ENCODE measurements at places on chromosomes 1 and 21.

GRCh38 chr21:42117229-42117966 is 46.3 kb downstream of the UMODL1 start:
- peak; percentile 78 for DNase-seq

DNA sequence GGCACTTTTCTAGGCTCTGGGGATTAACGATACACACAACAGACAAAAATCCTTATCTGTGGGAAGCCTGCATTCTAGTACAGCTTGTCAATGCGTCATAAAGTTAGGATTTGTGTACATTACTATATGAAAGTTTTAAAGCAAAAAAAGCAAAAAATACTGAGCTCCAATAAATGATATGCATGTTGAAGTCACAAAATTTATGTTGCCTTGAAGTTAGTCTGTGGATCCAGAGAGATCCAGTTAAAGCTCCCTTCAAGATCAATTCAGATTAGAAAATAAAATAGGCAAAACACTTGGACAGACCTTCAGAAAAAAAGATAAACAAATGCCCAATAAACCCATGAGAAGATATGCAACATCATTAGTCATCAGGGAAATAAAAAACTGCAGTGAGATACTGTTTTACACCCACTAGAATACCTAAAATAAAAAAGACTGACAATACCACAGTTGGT is 33.1 kb upstream of the KCNQ4 start:
- DNase-seq = no peak

DNA sequence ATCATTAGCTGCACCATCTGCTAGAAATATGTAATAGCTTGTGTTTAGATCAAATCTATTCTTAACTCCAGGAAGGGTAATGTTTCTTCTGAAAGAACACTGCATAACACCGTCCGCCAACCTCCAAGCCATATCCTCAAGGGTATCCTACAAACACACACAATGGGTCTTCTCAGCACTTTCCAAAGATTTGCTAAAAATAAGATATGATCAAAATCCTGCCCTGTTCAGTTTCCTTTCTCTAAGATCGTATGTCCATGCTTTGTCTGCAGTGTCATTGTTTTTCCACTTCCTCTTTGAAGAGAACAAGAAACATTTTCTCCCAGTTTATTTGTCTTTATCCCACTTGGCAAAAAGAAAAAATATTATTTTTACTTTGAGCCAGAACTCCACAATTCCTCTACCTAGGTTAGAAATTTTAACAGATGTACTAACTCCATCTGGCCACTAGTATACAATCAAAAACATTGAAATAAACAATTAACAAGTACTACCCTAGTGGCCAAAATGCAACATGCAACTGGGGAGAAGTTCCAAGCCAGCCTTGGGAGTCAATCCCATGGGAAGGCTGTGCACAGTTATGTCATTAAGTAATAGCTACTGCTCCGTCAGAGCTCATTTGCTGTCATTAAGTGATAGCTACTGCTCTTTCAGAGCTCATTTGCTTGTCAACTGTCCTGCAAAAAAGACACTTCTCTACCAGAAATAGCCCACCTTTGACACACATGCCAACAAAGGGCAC is 37.8 kb downstream of the FRRS1 start:
- no peak for DNase-seq

DNA sequence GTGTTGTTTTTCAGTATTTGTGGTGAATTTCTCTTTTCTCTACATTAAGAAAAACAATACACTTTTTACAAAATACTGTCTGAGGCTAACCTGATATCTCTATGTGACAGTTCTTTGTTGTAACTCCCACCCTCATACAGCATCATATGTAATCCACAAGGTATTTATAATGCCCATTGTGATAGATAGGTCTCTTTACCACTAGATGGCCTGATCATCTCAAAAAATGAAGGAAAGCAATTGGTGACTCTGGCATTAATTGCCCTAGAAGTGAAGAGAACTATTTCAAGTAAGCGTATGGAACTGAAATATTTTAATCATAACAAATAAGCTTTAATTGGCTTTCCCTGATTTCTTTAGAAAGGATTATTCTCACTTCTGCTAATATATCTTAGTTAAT is 36.2 kb upstream of the HFM1 start:
- no peak for DNase-seq

DNA sequence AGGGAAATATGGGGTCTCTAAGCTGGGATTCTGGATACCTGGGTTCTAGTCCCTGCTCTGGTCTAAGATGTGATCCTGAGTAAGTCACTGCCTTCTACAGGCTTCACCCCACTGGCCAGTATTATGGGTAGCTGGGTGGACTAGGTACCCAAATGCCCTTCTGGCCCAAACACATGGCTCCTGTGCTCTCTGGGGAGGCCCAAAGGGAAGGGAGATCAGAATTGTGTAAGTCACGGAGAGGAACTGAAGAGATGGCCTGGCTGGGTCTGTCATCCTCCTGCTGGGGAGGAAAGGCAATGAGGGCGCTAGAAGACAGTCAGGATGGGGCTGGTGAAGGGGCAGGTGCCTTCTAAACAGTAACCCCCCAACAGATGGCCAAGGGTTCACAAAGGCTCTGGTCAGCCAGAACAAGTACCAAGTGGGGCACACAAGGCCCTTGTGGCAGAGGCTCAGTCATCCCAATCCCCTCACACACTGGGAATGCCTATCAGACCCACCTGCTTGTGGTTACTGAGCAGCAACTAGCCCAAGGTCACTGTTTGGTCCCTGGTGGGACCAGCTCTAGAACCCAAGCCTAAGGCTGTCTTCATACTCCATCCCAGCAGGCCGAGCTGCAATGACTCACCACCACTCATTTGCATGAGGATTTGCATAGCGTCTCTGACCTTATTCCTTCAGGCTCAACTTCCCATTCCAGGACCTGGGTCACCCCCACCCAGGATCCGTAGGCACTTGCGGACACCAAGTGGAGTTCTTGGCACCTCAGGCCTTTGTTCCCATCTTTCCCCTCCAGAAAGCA is 9.2 kb downstream of the MEF2D start:
- no peak for DNase-seq

- no peak for DNase-seq
Measured at GRCh38 chr1:111082421-111083203, 57.3 kb downstream of the DRAM2 start.

DNA sequence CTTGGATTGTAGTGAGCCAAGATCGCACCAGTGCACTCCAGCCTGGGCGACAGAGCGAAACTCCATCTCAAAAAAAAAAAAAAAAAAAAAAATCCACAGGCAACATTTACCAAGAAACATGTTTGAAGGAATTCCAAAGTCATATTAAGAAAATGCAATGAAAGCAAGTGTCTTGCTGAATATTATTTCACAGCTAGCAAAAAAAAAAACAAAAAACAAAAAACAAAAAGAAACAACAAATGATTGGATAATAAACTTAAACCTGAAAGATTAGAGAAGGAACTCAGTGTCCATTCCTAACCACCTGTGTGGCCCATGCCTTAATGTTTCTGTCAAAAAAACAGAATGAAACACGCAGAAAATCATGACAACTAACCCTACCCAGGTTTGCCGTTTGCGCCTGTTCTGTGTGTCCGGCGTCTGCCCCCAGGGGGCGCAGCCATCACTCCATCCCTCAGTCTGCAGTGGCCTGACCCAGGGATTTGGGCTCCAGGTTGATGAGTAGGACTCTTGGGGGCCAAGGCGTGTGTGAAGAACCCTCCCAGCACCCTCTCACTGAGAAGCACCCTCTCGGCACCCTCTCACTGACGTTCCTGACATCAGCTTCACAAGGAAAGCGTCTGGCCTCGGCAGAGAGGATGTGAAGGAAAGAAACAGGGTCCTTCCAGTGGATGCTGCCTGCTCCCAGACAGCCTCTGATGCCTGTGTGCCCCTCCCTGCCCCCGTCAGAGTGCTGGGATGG is 19.2 kb upstream of the PTTG1IP start:
- DNase-seq = peak; percentile 56

GRCh38 chr1:56550138-56550858 is 29.1 kb downstream of the PLPP3 start:
- no peak for DNase-seq

DNA sequence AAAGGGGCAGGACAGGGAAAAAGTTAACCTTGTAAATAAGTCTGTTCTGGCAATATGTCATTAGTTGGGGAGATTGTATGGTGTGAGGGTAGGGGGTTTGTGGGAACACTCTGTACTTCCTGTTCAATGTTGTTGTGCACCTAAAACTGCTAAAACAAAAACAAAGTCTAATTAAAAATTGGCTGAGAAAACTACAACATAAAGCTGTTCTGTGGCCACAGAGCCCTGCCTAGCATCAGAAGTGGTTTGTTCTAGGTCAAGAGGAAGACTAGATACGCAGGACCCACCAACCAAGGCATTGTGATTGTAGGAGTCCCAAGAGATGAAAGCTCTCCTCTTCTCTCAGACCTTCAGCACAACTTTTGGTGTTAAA is 81.0 kb upstream of the LRRC8D start:
- no peak for DNase-seq

GRCh38 chr1:97144527-97144926 is 422.9 kb downstream of the PTBP2 start:
- DNase-seq = no peak

- no peak for DNase-seq
Measured at GRCh38 chr1:86085741-86086409, 70.7 kb downstream of the COL24A1 start.

GRCh38 chr1:197798492-197798891 is 23.2 kb upstream of the DENND1B start:
- DNase-seq = no peak

DNA sequence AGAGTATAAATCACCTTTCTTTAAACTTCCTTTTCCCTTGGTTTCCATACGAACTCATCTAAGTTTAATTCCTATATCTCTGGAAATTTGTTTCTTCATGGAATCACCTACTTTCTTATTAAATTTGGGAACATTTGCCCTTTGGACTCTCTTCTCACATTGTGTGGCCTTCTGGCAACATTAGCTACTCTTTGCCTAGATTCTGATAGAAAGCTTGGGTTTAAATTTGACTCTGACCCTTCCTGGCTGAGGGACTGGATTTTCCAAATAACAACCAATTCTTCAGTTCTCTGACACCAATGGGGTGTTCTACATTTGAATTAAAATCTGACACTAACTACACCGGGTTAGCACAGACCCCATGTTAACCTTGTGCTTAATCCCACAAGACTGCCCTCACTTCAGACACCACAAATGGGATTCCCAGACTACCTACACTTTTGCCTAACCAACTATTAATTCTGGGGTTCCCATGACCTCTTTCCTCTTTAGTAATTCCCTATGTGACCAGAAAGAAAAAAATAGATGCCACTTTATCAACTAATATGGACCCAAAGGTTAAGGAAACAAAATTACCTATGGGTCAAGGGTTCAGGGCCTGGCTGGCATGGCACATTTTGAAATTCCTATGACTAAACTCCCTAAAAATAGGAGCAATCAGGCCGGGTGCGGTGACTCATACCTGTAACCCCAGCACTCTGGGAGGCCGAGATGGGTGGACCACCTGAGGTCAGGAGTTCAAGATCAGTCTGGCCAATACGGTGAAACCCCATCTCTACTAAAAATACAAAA is 9.7 kb upstream of the THEM4 start:
- DNase-seq = no peak

- no peak for DNase-seq
Measured at GRCh38 chr1:165452336-165453130, 7.6 kb upstream of the RXRG start.

- DNase-seq = no peak
Measured at GRCh38 chr1:200886594-200886993, 8.1 kb upstream of the INAVA start.

DNA sequence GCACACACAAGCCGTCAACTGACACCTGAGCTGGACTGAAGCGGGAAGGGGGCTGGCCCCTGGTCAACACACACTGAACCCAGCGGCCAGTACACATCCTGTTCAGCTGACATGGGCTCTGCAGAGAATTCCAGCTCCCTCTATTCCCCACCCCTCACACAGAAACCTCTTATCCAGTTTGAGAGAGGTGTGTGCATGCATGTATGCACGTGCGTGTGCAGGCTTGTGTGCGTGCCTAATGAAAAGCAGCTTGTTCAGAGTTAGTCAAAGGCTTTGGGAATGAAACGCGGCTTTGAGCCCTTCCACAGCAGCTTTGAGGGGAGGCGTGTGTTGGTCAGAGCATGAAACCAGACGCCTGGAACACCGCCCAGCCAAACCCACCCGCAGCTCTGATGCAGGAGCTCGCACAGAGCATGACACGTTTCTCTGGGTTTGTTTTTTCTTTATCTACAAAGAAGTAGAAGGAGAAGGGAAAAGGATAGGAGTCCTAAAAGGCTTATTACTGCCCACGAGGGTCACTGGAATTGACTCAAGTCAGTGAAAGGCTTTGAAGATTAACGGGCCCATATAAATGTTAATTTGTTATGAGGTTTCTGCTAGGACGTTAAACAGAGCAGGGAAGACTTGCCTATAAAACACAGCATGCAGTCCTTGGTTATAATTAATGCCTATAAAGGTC is 184.2 kb downstream of the ETS2 start:
- DNase-seq = no peak

DNA sequence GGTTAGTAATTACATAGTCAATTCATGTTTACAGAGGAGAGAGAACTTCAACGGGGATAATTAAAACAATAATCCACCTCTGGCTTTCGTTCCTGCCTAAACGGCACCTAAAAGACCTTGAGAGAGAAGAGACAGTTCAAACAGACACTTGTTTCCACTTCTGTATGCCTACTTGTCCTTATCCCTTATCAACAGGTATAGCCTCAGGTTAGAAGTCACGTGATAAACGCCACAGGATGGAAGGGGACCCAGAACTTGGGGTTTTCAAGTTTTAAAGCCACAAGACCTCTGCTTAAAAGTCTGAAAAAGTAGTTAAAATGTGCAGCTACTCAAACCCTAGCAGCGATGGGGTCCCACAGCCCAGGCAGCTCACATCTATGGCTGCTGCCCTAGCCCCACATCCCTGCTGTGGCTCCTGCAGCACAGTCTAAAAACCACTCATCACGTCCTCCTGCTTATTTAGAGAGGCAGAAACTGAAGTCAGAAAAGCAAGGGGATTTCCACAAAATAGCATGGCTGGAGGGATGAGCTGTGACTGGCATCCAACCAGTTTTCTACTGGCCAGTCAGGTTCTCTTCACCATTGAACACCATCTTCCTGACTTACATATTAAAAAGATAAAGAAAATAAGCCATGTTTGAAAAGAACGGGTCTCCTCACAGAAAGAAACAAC is 51.2 kb upstream of the SEC16B start:
- no peak for DNase-seq

DNA sequence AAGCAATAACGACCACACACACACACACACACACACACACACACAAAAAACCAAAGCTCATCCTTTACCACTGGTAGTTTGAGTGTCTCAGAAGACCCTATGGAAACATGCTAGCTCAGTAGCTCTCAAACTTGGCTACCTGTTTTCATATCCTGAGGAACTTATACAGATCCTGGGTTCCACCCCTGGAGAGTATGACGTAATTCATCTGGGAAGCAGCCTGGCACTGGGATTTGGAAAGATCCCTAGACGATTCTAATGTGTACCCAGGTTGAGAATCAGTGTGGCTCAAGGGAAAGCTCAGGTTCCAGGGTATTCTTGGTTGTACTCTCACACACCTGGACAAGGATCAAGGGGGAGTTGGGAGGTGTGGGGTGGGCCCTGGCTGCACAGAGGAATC is 85.9 kb downstream of the SELENOF start:
- DNase-seq = no peak

DNA sequence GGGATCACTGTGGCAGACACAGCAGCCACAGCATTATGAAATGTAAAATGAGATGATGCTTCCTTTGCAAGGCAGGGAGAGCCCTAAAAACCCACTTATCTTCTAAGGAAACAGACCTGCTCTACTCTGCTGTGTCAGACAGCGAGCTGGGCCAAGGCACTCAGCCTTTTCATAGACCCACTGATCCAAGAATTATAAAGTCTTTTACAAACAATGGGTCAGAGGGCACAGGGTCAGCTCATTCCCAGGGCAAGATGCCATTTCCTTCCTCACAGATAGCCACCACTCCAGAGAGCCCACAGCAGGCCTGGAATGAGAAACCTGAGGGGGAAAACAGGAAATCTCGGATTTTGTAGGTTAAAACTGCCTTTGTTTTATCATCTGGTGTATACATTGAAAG is 42.9 kb downstream of the CASQ2 start:
- no peak for DNase-seq

All from pancreas (tissue), 10 donors.